Breast epithelium (tissue), 4 donors: ENCODE measurements at places on chromosomes 7 and 10. TPM values are rescaled to one million over a fixed set of nuclear protein-coding genes. Genes with fewer than 3 reads are reported as not detected.

DNA sequence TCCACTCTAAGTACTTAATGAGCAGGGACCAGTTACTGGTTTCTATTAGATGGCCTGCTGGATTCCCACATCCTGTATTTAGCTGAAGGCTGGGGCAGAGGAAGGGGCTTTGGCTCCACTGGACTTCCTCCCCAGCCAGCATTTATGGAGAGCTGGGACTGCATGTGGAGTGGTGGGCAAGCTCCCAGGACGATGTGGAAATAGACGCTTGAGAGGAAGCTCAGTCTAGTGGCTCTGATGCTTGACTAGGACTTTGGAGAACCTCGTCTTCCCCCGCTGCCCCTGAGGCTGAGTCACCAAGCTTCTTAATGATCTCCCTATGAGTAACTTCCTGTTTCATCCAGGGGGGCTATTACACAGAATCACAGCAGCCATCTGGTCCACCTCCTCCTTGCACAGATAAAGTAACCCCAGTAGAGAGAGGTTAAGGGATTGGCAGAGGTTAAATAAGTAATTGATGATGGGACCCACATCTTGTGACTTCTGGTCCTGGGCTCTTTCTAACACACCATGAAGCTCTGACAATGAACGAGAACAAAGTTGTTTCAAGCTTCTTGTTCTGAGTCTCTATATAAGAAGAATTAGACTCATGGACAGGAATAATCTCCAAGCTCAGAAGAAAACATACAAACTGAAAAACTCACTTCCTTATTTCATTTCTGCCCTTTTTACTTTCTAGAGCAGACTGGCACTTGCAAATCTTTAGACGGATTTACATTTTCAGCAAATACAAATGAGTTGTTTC lies 126.2 kb downstream of the PRPF18 start:
- H3K4me1 ChIP-seq = peaks cover 6% of the 10 kb centered on the region
- H3K4me3 ChIP-seq = no peak overlapping the region
- H3K27me3 ChIP-seq = no peaks in the 10 kb centered on the region
- no peaks in the 10 kb centered on the region for H3K36me3 ChIP-seq
- H3K27ac ChIP-seq = no peak overlapping the region
- no peak for DNase-seq

Gene CYP26C1
- total RNA-seq = 0.16 TPM

DNA sequence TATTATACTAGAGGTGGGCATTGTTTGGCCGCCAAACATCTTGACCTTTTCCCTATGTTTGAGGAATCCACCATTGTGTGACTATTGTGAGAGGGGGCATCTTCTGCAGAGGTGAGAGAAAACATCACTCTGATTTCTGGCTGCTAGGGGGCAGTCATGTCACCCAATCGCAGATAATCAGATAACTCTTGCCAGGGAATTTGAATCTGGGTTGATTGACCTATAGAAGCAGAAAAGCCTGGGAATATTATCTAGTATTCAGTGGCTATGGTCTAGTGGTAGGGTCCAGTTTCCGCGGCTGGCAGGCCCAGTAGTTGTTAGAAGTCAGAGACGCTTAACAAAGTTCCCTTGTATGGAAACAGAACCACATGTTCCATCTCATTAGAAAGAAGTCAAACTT lies 808.5 kb downstream of the PHTF2 start:
- H3K4me1 ChIP-seq = no peaks in the 10 kb centered on the region
- H3K27ac ChIP-seq = no peak overlapping the region
- no peak for DNase-seq
- no peak overlapping the region for H3K4me3 ChIP-seq
- no peaks in the 10 kb centered on the region for H3K36me3 ChIP-seq

Gene THSD7A
- total RNA-seq = 6.9 TPM

- no peaks in the 10 kb centered on the region for H3K36me3 ChIP-seq
- H3K4me1 ChIP-seq = no peaks in the 10 kb centered on the region
- no peak overlapping the region for H3K27ac ChIP-seq
- H3K4me3 ChIP-seq = no peak overlapping the region
- no peaks in the 10 kb centered on the region for H3K27me3 ChIP-seq
- DNase-seq = no peak
These were observed 36.2 kb downstream of the CDHR3 start for GRCh38 chr7:105999256-105999655.

DNA sequence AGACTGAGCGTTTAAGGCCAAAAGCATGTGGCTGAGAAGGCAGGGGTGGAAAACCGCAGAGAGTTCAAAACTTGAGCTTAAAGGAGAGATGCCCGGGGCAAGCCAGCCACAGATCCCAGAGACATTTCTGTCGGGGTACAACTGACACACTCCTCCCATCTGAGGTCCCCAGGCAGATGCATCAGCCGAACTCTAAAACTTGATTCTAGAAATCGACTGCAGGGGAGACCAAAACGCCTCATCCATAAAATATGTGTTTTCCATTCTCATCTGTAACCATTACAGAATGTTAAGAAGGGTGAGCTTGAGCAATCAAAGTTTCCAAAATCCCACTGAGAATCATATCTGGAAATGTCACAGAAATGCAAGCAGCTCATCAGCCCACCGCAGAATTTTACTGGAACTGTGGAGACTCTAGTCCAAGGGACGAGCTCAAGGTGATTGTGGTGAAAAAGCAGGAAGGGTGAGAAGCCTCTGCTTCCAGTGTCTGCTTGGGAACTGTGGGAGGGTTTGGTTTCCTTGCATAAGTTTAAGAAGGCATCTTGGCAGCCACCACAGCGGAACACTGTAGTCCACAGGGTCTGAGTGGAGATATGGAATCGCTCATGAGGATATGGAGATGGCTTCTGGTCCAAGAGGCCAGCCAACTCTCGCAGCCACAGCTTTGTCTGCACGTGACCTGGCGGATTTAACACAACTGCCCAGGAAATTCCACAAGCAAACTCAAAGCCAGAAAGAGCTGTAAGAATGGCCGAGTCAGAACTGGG lies 249.2 kb downstream of the SFMBT2 start:
- H3K4me1 ChIP-seq = no peaks in the 10 kb centered on the region
- no peaks in the 10 kb centered on the region for H3K36me3 ChIP-seq
- peak overlapping the region; percentile 55 for H3K27ac ChIP-seq
- H3K4me3 ChIP-seq = no peak overlapping the region
- DNase-seq = no peak

GRCh38 chr10:29823553-29824080 lies 188.8 kb upstream of the SVIL start:
- H3K4me1 ChIP-seq = no peaks in the 10 kb centered on the region

DNA sequence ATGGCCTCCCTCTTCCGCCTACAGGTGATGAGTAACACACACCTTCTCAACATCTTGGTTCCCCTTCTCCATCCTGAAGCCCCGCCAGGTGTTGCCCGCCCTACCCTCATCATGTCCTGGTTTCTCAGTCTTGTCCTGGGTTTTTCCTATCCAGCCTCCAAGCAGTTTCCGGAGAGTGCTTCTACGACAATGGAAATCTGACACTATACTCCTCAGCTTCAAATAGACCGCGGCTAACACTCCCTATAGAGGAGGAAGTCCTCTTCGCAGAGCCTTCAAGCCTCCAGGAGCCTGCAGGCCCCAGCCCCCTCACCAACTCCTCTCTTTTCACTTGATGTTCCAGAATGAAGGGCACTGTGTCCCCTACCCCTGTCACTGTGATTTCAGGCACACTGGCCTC lies 147.4 kb downstream of the PRPF18 start:
- no peak for DNase-seq
- H3K27ac ChIP-seq = no peak overlapping the region
- H3K36me3 ChIP-seq = no peaks in the 10 kb centered on the region
- no peaks in the 10 kb centered on the region for H3K4me1 ChIP-seq

DNA sequence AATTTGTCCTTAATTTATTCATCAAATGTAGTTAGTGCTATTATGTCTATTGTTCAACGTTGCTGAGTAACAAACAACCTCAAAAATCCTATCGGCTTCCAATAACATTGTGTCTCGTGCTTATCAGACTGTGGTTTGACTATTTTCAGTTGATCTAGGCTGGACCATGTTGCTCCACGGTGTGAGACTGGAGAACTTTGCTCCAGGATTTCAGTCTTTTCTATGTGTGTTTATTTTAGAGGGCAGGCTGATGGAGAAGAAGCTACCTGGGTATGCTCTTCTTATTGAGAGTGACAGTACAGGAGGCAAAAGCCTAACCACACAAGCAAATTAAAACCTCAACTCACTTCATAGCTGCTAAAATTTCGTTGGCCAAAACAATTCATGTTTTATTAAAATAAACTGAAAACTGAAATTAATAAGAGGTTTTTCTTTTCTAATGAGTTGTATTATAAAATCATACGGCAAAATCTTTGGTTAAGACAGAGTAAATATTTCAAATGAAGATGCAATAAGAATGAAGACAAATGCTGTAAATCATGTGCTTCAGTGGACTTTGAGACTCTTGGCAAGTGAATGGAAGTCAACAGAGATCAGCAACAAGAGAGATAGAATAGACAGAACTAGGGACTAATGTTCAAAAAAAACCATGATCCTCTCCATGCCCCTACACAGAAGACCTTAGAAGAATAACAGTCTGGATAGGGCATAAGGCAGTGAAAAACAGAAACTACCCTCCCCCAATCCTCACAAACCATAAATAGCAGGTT lies 418.0 kb upstream of the ETV1 start:
- H3K27ac ChIP-seq = no peak overlapping the region
- H3K36me3 ChIP-seq = no peaks in the 10 kb centered on the region
- H3K27me3 ChIP-seq = no peaks in the 10 kb centered on the region
- no peak overlapping the region for H3K4me3 ChIP-seq

- no peaks in the 10 kb centered on the region for H3K27me3 ChIP-seq
- DNase-seq = no peak
- H3K4me1 ChIP-seq = no peaks in the 10 kb centered on the region
- no peak overlapping the region for H3K4me3 ChIP-seq
- no peak overlapping the region for H3K27ac ChIP-seq
- H3K36me3 ChIP-seq = no peaks in the 10 kb centered on the region
These were observed 361.3 kb upstream of the AOAH start for GRCh38 chr7:37085600-37085999.
